ENCODE measurements at places on chromosomes 16 and 17.
A peak's percentile ranks its signal among the peaks of the same experiment; 100 is the strongest.

DNA sequence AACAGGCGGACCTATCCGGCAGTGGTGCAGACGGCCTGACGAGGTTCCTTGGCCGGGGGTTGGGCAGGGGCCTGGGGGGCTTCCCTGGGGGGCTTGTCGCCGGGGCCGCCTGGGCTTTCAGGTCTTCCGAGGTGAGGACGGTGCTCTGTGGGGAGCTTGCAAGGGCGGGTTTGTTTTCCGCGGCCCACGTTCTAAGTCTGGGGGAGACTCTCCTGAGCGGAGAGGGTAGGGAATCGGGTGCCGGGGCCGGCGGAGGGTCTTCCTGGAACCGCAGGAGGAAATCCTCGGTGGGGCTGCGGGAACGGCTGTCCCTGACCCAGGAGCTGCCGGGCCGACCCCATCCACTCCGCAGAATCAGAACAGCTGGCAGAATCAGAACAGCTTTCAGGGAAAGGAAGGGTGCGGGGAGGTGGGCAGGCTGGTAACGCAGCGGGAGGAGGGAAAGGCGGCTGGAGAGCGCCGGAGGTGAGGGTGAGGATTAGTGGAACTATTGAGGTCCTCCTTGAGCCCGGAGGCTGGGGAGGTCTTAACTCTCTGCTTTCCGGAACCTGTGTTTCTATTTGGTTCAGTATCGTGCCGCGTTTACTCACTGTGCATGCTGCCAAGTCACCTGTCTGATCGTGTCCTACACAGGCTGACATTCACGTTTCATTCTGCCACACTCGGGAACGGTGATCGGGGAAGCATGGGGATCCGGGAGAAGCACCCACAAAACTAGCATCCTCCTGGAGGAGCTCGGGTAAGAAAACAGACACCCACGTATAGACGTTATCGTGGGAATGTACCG is 28.9 kb downstream of the CPSF4L start:
- DNase-seq, result no peak

- DNase-seq, result no peak
Measured at GRCh38 chr16:48829336-48830310, 219.6 kb upstream of the N4BP1 start.

GRCh38 chr16:86059253-86060171 is 160.6 kb downstream of the IRF8 start:
- no peak for DNase-seq

- peak; percentile 14 for DNase-seq
Measured at GRCh38 chr16:56424791-56425438, 430 bp downstream of the AMFR start.

- DNase-seq, result no peak
Measured at GRCh38 chr16:82072313-82072712, 37.3 kb downstream of the HSD17B2 start.

GRCh38 chr16:54341892-54342776 is 55.5 kb upstream of the IRX3 start:
- no peak for DNase-seq

- DNase-seq, result no peak
Measured at GRCh38 chr16:88130681-88131080, 179.4 kb downstream of the BANP start.

GRCh38 chr17:79549141-79549915 is 61.5 kb downstream of the RBFOX3 start:
- DNase-seq, result no peak

GRCh38 chr17:6380915-6381438 is 53.9 kb downstream of the AIPL1 start:
- no peak for DNase-seq

DNA sequence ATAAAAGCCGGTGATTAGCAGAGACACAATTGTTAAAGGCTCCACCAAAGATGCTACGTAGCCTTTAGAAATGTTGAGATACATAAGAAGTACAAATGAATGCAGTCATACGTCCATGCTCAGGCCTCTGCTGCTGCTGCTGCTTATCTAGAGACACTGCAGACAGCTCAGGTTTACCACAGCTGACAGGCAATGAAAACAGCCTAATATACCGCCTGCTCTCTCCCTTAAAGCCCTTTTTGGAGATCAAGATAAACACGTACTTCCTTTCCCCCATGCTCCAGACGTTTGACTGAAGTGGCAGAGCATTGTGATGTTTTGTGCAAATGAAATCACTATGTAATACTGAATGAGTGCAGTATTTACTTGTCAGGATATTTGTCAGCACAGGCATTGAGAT is 185.3 kb downstream of the AATF start:
- no peak for DNase-seq

GRCh38 chr16:17374668-17375255 is 96.0 kb downstream of the XYLT1 start:
- DNase-seq, result no peak

DNA sequence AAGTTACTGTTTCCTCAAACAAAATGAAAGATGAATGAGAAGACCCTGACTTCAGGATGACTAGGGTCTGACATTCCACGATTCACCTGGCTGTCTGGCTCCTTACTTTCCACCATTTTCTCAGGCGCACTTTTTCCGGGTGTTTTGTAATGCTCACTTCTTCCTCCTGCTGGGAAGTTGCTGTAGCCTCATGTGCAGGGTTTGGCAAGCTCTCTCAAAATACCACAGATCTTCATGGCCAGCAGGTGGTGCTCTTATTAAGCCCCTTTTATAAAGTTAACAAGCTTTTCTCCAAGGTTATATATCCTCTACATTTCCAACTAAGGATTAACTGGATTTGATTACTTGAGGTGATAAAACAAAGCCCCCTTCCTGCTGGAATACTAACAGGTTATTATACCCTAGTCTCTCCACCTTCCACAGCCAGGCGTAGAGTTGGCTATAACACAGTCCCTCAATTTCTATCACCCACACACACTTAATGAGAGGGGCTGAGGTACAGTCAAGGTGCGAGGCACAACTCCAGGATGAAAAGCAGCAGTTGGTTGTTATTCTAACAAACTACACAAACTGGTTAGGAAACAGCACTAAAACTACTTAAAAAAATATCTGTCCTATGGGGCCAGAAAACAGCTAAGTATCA is 45.4 kb downstream of the STH start:
- peak; percentile 38 for DNase-seq

- DNase-seq, result peak; percentile 70
Measured at GRCh38 chr17:42407289-42407836, 15.7 kb downstream of the CAVIN1 start.

GRCh38 chr17:37101306-37101705 is 152.6 kb downstream of the AATF start:
- no peak for DNase-seq

GRCh38 chr17:18932360-18933055 is 19.5 kb upstream of the SLC5A10 start:
- peak; percentile 11 for DNase-seq

DNA sequence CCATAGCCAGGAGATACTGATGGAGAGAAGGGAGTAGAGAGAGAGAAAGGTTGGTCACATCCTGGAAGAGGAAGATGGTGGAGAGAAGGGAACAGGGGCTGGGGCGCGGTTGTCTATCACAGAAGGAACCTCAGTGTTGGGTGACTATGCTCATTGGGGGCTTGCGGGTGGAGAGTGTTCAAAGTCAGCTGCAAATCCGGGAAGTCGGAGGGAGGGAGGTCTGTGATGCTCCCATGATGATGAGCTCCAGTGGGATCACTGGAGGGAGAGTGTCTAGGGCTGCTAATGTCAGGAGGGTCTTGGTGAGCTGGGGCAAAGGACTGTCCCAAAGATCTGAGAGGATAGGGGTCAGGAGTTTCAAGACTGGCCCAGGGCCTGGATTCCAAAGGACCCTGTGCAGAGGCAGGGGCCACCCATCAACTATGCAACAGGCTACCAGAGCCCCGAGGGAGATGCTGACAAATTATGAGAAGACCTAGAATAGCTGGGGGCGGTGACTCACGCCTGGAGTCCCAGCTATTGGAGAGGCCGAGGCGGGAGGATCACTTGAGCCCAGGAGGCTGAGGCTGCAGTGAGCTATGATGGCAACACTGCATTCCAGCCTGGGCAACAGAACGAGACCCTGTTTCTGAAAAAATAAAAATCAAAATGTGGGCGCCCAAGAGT is 2.6 kb downstream of the SPDYE4 start:
- no peak for DNase-seq

DNA sequence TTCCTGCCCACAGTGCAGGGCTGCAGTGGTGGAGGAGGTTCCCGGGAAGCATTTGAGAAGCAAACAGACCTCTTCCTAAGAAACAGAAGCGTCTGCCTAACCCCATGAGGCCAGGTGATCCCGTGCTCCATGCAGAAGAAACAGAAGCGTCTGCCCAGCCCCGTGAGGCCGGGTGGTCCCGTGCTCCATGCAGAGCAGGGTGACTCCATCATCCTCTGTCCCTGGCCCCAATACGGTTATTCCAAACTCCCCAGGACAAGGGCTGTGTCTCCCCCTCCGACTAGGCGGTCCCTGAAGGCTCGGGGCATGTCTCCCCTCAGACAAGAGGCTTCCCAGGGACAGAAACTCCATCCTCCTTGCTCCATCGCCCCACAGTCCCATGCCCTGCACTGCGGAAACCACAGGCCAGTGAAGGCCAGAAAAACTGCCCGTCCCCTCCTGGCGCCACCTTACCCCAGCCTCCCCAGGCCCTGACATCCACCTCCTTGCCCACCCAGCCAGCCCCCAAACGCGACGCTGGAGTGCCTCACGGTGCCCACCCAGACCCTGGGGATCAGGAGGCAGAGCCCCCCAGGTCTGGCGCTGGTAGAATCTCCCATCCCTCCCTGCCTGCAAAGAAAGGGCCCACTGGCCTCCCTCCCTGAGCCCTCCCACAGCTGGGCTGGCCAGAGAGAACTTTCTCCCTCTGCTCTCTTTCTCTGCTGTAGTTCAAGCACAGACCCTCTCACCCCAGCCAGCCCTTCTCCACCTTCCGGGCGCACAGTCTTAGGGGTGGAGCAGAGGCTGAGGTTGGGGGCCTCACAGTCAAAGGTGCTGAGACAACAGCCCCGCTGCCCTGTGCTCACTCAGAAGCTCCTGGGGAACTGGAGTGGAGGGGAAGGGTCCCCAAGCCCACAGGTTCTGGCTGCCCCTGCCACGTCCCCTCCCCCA is 30.6 kb upstream of the KRT17 start:
- DNase-seq, result no peak

- no peak for DNase-seq
Measured at GRCh38 chr17:10713318-10713717, 15.9 kb downstream of the ADPRM start.

GRCh38 chr17:11610999-11611566 is 12.8 kb downstream of the DNAH9 start:
- DNase-seq, result no peak

GRCh38 chr17:31582151-31582907 is 190.9 kb downstream of the RAB11FIP4 start:
- DNase-seq, result peak; percentile 43

DNA sequence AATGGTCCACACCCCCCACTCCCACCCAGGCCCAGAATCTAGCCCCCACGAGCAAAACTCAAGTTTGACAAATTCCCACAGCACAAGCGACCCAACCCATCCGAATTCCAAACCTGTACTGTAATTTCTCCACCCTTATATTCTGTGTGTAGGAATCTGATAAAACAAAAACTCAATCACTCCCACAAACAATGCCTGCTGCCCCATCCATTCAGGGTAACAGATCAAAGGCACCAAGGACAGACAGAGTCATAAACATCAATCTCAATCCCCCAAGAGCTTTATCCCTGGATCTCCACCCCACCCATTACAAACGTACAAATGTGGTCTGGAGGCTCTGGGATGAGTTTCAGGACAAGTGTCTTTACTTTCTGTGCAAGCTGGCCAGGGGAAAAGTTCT is 157.8 kb downstream of the AXIN2 start:
- no peak for DNase-seq

DNA sequence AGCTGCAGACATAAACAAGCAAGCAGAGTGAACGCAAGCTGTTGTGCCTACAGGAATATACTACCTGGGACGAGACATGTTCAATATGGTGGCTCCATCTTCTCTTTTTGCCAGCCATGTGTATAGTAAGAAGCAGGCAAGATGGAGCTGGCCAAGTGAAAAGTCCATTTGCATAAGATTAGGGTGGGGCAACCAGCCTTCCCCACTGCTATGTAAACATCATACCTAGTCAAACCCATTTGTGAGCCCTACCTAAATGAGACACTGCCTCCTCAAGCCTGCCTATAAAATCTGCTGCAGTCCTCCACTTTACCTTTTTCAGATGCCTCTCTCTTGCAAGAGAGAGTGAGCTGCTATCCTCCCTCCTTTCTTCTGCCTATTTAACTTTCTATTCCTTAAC is 370.1 kb upstream of the PMFBP1 start:
- DNase-seq, result no peak

DNA sequence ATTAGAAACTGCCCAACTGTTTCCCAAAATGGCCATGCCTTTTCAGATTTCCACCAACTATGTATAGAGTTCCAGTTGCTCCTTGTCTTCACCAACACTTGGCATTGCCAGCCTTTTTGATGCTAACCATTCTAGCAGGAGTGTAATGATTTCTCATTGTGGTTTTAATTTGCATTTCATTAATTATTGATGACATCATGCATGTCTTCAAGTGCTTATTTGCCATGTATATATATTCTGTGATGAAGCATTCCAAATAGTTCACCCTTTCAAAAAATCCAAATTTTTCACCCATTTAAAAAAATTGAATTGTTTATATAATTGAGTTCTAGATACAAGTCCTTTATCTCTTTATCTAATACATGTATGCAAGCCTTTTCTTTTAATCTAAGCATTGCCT is 245.9 kb upstream of the TNRC6C start:
- DNase-seq, result no peak

DNA sequence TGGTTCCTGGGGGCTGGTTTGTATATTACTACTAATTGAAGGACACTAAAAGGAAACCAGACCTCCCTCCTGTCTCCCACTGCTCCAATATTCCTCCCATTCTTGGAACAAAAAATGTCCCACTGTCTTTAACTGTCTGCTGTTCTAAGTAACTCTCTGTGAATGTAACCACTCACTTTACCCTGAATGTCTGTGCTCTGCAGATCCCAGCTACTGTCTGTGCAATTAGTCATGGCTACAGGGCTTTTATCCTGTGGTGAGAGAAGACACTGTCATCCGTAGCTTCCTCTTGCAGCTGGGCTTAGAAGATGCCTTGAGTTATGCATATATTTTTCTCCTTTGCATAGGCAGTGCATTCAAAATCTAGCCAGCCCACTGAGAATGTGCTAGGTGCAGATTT is 853.8 kb downstream of the CDH8 start:
- no peak for DNase-seq

Data from CD4-positive, alpha-beta T cell treated with Interferon gamma for 1 hour (primary cell).